ENCODE measurements at places on chromosomes 3 and 15.

GRCh38 chr3:167166594-167167253 is 213.4 kb downstream of the ZBBX start:
- H3K36me3 ChIP-seq, result no peaks in the 10 kb centered on the region
- no peaks in the 10 kb centered on the region for H3K27me3 ChIP-seq
- H3K27ac ChIP-seq, result no peak overlapping the region
- no peak for DNase-seq

- peaks cover 69% of the 10 kb centered on the region for H3K4me1 ChIP-seq
- H3K27ac ChIP-seq, result peak overlapping the region; percentile 91
- H3K27me3 ChIP-seq, result peaks cover 7% of the 10 kb centered on the region
- no peaks in the 10 kb centered on the region for H3K36me3 ChIP-seq
Measured at GRCh38 chr3:5021116-5022092, 42.2 kb downstream of the BHLHE40 start.

DNA sequence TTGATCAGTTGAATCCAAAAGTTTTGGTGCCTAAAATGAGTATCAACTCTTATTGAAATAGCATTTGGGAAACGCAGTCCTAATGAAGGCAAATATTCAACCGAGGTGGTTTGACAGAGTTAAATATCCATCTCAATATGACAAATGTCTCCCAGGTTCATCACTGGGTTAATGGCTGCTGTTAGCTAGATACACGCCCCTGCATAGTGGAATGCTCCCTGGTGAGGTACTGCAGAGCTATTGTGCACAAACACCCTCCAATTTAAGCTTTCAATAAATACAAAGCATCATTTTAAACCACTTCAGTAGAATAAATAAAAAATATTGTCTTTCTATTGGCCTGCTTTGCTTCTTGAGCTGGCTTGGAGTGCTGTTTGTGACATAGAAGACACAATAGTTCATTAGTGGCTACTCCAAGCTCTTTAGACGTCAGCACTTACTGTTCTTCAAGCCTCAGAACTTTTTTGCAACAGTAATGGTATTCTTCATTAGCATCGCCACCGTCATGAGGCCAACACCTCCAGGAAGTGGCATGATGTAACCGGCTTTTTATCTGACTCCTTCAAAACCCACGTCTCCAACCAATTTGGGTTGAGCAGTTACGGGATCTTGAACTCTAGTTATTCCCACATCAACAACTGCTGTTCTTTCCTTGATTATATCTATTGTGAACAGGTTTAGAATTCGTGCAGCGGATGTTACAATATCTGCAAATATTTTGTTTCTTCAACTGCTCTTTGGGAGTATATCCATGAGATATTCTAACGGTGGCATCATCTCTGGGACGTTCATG is 1159.6 kb upstream of the EPHA6 start:
- DNase-seq, result no peak
- no peak overlapping the region for H3K27ac ChIP-seq
- H3K4me3 ChIP-seq, result no peak overlapping the region

GRCh38 chr15:89136818-89137772 is 48.8 kb downstream of the ABHD2 start:
- no peak overlapping the region for H3K27ac ChIP-seq
- DNase-seq, result no peak
- H3K27me3 ChIP-seq, result peaks cover 4% of the 10 kb centered on the region
- peaks cover 12% of the 10 kb centered on the region for H3K36me3 ChIP-seq
- no peak overlapping the region for H3K4me3 ChIP-seq

GRCh38 chr15:28986108-28986507 is 100.3 kb downstream of the APBA2 start:
- peaks cover 28% of the 10 kb centered on the region for H3K4me1 ChIP-seq
- DNase-seq, result no peak
- H3K36me3 ChIP-seq, result peaks cover 10% of the 10 kb centered on the region
- no peaks in the 10 kb centered on the region for H3K27me3 ChIP-seq

GRCh38 chr3:37932505-37932904 is 58.1 kb upstream of the VILL start:
- H3K4me3 ChIP-seq, result no peak overlapping the region
- H3K27ac ChIP-seq, result no peak overlapping the region
- H3K4me1 ChIP-seq, result peaks cover 21% of the 10 kb centered on the region
- H3K27me3 ChIP-seq, result no peaks in the 10 kb centered on the region

Measured in nephron progenitor cell (in vitro differentiated cells).